Right lung (tissue), 10 donors: ENCODE measurements at places on chromosomes 11 and 22. TPM values are rescaled to one million over a fixed set of nuclear protein-coding genes. Genes with fewer than 3 reads are reported as not detected.

CHADL gene
- 3.8 TPM for polyA plus RNA-seq

GRCh38 chr11:118202599-118203422 lies 22.0 kb downstream of the JAML start:
- no peak for DNase-seq

KCNJ1 gene
- polyA plus RNA-seq: 0.12 TPM

P2RY6 gene
- 2.0 TPM for polyA plus RNA-seq

ZNF214 gene
- polyA plus RNA-seq: 10.7 TPM

- DNase-seq: no peak
Observed at GRCh38 chr11:2834503-2835273, 50.9 kb downstream of the CDKN1C start.
